Hepatocyte (in vitro differentiated cells): ENCODE measurements at places on chromosomes 6 and 20. TPM values are rescaled to one million over a fixed set of nuclear protein-coding genes. Genes with fewer than 3 reads are reported as not detected.

Gene KIF6
- polyA plus RNA-seq, result 2.2 and 2.3 TPM in 2 replicates

DNA sequence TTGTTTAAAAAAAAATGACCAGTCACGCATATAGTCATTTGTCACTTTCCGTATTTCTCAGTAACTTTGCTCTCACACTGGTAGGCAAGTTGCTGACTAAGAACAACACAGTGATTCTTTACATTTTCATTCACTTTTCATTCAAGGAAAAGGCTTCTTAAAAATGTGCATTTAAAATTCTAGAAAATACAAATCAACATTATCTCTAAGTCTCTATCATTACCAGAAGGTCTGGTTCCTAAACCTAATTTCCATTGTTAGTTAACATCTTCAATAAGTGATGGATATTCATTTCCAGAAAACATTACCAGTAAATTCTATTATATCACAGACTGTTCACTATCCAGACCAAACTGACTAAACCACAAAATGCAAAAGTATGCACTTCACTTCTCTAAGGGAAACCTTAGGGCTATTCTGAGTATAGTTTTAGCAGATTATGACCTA lies 115.3 kb downstream of the AHI1 start:
- DNase-seq, result no peak

DNA sequence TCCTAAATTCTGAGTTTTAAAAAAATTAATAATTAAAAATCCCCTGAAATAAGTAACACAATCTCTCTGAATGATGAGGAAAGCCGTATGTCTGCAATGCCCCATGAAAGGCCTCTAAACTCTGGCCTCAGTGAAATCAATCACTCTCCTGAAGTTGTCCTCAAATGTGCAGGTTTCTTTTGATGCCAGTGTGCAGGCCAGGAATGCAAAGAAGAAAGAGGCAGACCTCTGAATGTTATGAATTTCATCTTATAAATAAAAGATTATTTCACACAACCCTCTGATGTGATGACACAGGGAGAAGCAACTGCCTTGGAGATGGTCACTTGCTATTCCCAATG lies 121.8 kb downstream of the TBXT start:
- no peak for DNase-seq

DNA sequence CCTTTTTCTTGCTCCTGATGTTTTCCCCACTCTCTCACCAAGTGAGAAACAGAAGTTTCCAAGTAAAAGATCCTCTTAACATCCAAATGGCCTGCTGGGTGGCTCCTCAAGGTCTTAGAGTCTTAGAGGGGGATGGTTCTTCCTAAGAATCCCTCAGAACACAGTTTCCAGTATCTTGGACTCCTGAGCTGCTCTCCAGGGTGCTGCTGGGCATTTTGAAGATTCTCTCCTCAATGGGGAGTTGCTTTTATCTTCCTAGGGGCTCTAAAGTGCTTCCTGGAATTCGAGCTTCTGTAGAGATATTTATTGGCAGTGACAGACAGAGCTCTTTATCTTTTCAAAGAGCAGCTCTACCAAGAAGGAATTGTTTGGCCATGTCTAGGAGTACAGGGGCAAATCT lies 70.8 kb upstream of the SLC35B3 start:
- peak; percentile 4 for DNase-seq

DNA sequence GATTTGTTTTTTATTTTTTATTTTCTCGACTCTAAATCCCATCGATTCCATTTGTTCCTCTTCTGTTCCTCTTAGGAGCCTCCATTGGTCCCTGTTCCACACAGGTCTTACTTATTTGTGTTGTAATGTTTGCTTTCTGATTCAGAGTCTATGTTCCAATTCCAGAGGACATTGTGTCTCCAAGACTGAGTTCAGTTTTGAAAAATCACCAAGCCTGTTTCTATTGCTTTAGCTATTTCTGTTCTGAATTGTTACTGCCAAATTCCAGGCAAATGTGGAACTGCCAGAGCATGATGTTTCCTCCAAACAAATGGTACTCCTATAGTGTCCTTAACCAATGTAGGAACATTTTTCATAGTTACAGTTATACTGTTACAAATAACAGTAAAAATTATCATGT lies 270.9 kb upstream of the SPTLC3 start:
- no peak for DNase-seq

Gene VSX1
- polyA plus RNA-seq, result not detected in 2 replicates

- DNase-seq, result no peak
These were observed 15.2 kb upstream of the C6orf62 start for GRCh38 chr6:24734166-24734565.

- no peak for DNase-seq
These were observed 143.3 kb downstream of the SMOC2 start for GRCh38 chr6:168584249-168584648.

Gene PRDM13
- not detected in 2 replicates for polyA plus RNA-seq

DNA sequence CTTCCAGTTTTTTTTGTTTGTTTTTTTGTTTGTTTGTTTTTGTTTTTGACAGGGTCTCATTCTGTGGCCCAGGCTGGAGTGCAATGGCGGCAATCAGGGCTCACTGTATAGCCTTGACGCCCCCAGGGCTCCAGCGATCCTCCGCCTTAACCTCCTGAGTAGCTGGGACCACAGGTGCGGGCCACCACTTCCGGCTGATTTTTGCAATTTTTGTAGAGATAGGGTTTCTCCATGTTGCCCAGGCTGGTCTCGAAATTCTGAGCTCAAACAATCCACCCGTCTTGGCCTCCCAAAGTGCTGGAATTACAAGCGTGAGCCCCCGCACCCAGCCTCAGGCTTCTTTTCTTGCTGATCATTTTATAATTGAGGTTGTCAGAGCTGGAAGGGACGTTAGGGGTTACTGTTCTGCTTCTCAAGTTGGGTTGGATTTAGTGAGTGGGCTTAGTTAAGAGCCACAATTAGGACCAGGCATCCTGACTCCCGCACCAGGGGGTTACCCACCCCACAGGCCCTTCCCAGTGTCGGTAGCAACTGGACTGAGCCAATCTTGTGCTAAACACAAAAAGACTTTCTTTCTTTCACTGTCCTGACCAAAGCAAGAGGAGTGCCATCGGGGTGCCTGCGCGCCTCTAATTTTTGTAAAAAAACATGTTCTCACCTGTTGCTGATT lies 13.1 kb upstream of the ZSCAN9 start:
- no peak for DNase-seq

- DNase-seq, result no peak
These were observed 88.4 kb downstream of the MYB start for GRCh38 chr6:135269481-135269891.

Gene NECAB3
- polyA plus RNA-seq, result 55.4 and 64.9 TPM in 2 replicates

DNA sequence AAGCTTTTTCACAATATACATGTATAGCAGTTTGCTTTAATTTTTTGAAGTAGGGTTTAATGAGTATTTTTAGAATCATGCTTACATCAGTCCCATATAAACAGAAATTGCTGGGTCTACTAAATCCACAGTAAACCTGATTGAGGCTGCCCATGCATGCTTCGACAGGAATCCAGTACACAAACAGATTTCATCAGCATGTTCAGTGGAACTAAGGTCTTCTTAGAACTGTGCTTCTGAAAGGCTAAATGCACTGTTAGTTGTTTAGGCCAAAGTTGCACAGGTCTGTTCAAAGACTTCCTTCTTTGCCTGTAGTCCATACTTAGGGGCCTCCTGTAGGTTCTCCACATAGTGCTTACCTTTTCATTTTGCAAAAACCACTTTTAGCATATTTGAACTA lies 42.5 kb upstream of the THBS2 start:
- DNase-seq, result no peak

- no peak for DNase-seq
These were observed 109.5 kb downstream of the SNX5 start for GRCh38 chr20:17859002-17859615.

DNA sequence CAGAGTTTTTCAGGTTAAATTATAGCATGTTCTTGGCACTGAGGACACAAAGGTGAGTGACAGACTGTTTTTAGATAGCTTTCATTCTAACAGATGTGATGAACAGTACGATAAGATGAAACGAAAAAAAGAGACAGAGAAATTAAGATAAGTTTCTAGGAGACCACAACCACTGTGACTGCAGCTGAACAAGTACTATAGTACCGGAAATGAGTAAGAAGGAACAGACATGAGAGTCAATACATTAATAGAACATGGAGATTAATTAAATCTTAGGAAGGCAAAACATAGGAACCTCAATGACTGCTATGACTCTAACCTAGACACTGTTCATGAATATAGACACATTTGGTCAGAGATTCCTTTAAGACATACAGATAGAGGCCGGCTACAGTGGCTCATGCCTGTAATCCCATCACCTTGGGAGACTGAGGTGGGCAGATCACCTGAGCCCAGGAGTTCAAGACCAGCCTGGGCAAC lies 40.2 kb downstream of the HBS1L start:
- DNase-seq, result no peak

DNA sequence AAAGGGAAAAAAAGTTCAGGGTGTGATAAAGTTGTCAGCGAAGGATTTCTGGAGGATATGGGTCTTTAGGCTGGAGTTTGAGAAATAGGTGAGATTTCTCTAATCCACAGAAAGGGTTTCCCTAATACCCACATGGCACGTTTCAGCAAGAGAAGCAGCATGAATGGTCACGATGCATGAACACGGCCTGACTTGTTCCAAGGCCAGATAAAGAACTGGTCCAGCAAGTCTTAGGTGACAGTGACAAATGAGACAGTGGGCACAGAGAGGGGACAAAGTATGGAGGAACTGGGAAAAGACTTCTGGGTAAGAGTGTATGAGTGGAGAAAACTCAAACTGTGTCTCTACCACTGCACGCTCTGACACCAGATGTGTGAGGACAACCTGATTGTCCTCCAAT lies 262.0 kb upstream of the FOXQ1 start:
- no peak for DNase-seq

Gene RIPK1
- polyA plus RNA-seq, result 14.0 and 14.6 TPM in 2 replicates

GRCh38 chr6:28340310-28341095 lies 4.6 kb upstream of the ZSCAN31 start:
- DNase-seq, result no peak

GRCh38 chr6:145489583-145489982 lies 245.7 kb downstream of the EPM2A start:
- no peak for DNase-seq

Gene HLA-DRA
- 0.64 and 0.75 TPM in 2 replicates for polyA plus RNA-seq

GRCh38 chr6:159099276-159099675 lies 54.5 kb upstream of the TAGAP start:
- no peak for DNase-seq

DNA sequence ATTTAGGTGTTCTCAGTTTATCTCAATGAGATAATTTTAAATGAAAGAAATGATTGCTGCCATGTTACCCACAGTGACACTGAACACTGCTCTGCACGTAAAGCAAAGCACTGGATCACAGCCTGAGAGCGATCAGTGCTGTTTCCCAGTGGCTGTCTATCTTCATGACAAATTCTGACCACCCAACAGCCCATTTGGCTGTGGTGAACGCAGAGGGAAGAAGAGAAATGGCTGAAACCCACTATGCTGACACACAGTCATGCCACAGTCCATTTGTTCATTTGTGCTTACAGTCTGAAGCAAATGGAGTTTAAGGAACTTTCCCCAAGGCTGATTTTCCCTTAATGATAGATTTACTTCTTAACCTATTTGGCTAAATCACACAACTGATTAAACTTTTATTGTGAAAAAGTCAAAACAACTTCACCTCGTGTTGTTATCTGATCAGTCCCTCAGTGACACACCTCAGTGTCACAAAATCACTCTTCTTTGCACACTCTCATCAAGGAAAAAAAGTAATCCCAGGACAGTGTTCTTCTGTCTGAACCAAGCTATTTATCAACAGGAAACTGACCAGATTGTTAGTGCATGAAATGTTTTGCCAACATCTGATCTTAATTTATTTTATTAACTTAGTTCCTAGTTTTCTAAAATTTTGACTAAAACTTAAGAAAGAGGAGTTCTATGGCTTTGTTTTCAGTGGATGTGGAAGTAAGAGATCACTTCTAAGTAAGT lies 225.1 kb downstream of the TBX18 start:
- no peak for DNase-seq

Gene PGC
- polyA plus RNA-seq, result 67.4 and 109 TPM in 2 replicates

DNA sequence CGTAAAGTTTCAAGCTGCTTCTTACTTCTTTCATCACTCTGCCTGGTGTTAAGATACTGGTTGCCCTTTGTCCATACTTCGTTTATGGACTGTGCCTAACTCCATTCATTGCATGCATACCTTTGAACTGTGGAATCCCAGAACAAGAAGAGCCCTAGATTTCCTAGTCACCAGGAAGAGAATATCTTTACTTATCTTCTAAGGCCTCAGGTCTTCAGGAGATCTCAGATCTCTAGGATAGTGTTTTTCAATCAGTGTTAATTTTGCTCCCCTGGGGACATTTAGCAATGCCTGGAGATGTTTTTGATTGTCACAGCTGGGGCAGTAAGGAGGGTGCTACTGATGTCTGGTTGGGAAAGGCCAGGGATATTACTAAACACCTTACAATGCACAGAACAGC lies 35.5 kb upstream of the GJA1 start:
- DNase-seq, result peak; percentile 18

DNA sequence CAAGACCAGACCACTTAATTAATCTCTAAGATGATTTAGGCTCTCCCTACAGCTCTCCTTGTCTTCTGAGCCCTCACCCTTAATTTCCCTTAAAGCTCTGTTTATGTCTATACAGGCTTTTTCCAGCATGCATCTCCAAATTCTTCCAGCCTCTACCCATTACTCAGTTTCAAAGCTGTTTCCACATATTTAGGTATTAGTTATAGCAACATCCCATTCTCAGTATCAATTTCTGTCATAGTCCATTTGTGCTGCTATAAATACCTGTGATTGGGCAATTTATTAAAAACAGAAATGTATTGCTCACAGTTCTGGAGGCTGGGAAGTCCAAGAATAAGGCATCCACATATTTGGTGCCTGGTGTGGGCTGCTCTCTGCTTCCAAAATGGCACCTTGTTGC lies 2.3 kb upstream of the SERPINB1 start:
- DNase-seq, result no peak

GRCh38 chr6:34466242-34467185 lies 638 bp downstream of the PACSIN1 start:
- no peak for DNase-seq

Gene TSBP1
- not detected in 2 replicates for polyA plus RNA-seq

GRCh38 chr6:7566107-7566506 lies 23.9 kb upstream of the SNRNP48 start:
- no peak for DNase-seq

GRCh38 chr6:44222486-44223318 lies 693 bp upstream of the SLC29A1 start:
- DNase-seq, result no peak

- no peak for DNase-seq
These were observed 42.0 kb upstream of the TMEM244 start for GRCh38 chr6:129903082-129903481.

- no peak for DNase-seq
These were observed 366.6 kb downstream of the PREX1 start for GRCh38 chr20:48461091-48461734.

Gene LST1
- 1.5 and 2.4 TPM in 2 replicates for polyA plus RNA-seq

GRCh38 chr6:29790626-29791025 lies 37.0 kb upstream of the HLA-G start:
- DNase-seq, result peak; percentile 42

Gene ARFGEF3
- polyA plus RNA-seq, result 0.83 and 1.1 TPM in 2 replicates

DNA sequence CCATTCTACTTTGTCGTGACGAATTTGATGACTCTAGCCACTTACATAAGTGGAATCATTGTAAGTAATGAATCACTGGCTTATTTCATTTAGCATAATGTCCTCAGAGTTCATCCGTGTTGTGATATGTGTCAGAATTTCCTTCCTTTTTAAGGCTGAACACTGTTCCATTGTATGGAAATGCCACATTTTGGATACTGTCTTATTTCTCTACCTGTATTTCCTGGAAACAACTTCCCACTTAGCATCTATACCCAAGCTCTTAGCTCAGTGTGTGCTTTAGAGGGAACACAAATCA lies 28.8 kb upstream of the GGTLC1 start:
- DNase-seq, result no peak
